ENCODE measurements at places on chromosomes 3 and 15.

DNA sequence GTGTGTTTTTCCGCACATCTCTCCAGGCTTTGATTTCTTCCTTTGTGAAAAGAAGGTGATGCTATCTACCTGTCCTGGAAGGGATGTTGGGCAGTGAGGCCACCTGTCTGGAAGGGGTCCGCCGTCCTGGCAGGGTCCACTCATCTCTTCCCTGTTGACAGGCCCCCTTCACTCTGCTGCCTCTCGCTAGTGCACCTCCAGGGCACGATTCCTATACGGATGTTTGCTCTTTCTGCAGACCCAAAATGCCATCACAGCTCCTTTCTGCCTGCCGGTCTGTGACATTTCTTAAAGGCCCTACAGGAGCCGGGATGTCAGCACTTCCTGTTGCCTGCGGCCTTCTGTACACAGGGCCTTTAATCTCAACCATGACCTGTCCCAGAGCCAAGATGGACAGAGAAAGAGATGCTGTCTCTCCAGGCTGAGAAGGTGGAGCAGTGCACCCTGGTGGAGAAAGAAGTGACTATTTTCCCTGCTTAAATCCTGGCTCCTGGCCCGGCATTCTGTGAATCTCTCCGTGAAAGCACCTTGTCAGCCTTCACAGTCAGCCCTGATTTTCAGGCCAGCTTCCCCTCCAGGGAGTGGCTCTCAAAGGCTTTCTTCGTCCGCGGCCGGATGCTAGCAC, 7.4 kb downstream of the FAM3D start:
- DNase-seq: no peak

DNA sequence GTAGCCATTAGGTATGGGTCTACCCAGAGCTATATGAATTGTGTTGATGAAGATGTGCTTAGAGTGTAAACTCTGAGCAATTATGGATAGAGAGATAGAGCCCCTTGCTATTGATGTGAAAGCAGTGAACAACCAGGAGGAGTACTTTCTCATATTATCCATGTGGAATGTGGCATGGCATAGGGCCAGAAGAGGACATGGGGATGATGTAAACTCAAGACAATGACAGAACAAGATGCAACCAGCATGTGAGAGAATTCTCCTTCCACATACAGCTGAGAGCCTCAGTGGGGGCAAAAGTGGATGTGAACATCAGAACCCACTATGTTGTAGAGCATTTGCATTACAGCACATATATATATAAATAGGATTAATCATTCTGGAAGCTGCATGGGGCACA, 36.4 kb upstream of the BNC1 start:
- DNase-seq: no peak

DNA sequence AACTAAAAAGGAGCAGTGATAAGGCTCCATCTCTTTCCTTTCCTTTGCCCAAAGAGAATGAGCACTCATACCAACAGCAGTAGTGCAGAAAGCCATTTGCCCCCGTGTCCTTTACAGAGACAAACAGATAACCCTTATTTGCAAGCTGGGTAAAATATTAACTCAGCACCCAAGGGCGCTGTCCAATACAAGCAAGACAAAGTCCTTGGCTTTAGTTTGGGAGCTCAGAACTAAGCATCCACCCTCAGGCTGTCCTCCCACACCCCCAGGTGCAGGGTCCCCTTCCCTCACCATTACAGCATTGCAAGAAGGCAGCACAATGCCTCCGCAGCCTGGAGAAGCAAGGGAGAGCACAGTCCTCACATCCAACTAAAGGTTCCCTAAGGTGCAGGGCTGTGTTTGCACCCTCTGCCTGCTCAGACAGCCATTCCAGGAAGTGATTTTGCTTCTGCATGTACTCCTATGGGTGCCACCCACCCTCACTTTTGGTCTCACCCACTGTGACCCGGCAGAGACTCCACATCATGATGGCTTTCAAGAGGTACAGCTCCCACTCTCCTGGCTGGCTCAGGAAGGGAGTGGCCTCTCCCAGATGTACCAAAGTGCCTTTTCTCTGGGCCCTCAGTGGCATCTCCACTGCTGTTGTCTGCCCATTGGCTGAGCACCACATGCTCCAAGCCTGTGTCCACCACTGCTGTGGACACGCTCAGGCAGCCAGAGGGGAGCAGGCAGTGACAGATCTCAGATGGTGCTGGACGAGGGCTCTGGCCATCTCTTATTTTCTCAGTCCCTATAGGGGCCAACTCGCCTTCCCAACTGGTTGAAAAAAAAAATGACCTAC, 34.1 kb upstream of the HES1 start:
- DNase-seq: no peak

DNA sequence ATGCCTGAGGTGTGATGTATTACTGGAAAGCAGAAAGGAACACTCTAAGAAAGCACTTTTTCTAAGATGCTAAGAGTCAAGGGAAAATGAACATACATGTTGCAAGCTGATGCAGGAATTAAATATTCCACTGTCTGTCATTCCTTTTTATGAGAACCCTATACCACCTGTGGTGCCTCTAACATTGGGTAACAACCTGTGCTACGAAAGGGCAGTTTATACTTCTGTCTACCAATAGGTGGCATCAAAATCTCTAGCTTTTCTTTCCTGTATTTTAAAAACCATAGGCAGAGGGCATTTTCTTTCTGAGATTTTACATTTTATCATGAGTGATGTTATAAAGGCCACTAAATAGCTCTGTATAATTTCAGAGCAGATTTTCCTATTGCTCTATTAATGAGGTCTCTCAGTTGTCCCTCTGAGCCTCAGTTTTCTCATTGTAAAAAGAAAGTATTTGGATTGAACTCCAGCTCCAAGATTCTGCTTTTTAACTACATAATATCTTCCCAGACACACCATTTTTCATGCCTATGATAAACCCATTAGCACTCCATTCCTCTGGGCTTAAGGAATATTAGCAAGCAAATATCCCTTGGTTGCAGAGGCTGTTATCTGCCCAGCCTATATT, 3.5 kb upstream of the CPNE4 start:
- DNase-seq: no peak

DNA sequence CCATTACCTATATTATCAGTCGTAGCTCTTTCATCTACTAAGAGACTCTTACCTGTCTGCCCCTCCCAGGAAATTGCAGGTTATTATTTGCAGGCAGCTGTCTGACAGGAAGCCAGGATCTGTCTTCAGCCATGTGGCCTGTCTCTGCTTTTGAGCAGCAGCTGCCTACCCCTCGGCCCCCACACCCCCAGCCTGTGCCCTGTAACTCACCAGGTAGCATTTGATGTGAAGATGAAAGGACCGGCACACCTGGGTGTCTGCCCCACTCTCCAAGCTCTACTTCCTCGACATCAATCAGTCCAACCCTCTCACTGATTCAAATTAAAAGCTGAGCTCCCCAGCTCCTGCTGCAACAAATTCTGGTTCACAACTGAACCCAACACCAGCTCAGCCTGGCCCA, 197.2 kb upstream of the CTNNB1 start:
- DNase-seq: no peak

- DNase-seq: no peak
Measured at GRCh38 chr15:92833493-92834271, 66.4 kb upstream of the CHD2 start.

GRCh38 chr3:139309061-139309591, 34.7 kb upstream of the MRPS22 start:
- no peak for DNase-seq

GRCh38 chr3:195356151-195357086, 85.5 kb upstream of the XXYLT1 start:
- DNase-seq: no peak

DNA sequence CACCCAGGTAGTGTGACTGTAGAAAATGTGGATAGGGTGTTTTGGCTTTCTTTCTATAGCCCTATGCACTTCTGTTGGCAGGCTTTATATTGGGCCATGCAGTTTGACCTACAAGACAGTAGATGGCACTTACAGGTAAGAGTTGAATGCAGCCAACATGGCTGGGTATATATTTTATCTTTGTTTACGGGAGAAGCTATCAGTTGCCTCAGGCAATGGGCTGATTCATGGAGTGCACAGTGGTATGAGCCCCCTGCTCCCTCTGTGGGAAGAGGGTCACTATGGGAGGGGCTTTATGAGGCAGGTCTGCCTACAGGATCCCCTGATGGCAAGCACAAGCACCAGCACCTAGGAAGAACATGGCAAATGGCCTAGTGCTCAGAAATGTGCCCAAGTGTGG, 301.2 kb upstream of the CDIN1 start:
- DNase-seq: no peak

GRCh38 chr15:87764461-87765240, 491.9 kb downstream of the NTRK3 start:
- peak; percentile 43 for DNase-seq

- DNase-seq: no peak
Measured at GRCh38 chr3:163953526-163953925, 1124.8 kb downstream of the SI start.

DNA sequence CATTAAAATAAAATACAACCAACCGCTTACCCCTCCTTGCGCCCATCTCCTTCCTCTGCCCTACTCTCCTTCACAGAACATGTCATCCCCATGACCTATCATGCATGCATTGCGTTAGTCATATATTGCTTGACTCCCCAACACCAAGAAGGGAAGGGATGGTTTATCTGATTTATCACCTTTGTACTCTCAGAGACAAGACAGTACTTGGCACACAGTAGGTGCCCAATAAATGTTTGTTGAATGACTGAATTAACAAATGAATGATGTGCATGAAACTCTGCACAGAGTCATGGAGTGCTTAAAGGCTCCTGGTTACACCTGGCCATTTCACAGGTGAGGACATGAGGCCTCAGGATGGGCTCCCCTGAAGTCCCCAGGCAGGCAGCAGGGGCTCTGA, 59.7 kb downstream of the IQSEC1 start:
- DNase-seq: no peak

DNA sequence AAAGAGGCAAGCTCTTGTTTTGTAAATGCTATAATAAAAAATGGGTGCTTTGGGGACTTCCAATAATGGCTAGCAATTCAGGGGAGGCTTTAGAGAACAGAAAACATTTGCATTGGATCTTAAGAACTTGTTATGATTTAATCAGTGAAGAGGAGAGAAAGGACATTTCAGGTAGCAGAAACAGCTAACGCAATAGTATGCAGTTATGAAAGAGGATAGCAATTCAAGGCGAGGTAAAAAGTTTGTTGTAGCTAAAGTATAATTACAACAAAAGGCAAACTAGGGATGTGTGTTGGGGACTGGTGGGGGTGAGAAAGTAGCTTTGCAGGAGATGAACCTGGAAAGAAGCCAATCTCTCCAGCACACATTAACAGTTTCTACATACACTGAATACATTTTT, 558.7 kb upstream of the SEMA6D start:
- no peak for DNase-seq

- DNase-seq: no peak
Measured at GRCh38 chr15:91593653-91594052, 259.9 kb upstream of the SLCO3A1 start.

GRCh38 chr3:115681736-115682135, 58.4 kb downstream of the GAP43 start:
- no peak for DNase-seq

DNA sequence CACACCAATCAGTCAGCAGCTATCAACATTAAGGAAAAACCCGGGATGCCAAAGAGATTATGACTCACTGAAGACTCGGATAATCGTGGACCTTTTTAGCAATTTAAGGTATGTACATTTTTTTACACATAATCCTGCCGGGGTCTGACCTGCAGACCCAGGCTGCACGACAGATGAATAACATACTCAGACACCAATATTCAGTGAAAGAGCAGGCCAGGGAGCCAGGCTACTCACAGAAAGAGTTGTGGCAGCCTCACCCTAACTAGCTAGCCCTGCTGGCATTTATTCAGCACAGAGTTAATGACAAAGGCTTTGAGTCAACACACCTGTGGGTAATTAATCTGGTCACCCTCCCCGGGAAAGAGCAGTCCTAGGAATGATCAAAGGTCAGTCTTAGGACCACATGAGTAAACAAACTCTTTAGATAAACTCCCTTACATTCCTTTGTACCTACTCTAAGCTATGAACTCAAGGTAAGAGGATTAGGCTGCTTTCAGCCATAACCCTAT, 727.5 kb downstream of the TBL1XR1 start:
- peak; percentile 4 for DNase-seq

DNA sequence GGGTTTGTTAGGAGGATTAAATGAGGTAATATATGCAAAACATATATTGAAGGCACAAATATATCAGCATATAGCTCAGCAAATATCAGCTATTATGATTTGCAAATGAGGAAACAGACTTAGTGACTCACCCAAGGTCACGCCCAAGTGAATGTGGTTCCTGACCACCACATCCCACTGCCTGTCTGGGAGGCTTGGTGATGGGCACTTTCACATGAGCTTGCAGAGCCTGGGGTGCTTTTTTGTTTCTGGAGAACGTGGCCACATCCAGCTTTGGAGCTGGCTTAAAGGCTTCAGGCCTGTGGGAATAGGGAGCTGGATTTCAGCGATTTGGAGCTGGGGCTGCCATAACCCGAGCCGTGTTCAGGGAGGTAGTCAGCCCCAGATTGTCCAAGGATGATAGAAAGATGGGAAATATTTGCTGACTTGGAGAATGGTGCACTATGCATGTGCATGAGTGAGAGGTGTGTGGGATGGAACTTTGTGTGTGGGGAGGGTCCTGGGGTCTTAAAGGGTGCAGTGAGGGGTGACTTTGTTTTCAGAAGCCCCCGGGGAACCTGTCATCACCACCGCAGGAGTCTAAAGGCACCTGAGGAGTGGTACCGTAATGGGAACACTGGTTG, 12.0 kb upstream of the FGD5 start:
- no peak for DNase-seq

- no peak for DNase-seq
Measured at GRCh38 chr3:72306800-72307341, 521.9 kb upstream of the PROK2 start.

GRCh38 chr3:31614162-31614921, 81.6 kb downstream of the STT3B start:
- DNase-seq: no peak

GRCh38 chr15:69414701-69415167, 585 bp downstream of the KIF23 start:
- peak; percentile 78 for DNase-seq

- no peak for DNase-seq
Measured at GRCh38 chr15:86425746-86426145, 346.1 kb downstream of the AGBL1 start.

DNA sequence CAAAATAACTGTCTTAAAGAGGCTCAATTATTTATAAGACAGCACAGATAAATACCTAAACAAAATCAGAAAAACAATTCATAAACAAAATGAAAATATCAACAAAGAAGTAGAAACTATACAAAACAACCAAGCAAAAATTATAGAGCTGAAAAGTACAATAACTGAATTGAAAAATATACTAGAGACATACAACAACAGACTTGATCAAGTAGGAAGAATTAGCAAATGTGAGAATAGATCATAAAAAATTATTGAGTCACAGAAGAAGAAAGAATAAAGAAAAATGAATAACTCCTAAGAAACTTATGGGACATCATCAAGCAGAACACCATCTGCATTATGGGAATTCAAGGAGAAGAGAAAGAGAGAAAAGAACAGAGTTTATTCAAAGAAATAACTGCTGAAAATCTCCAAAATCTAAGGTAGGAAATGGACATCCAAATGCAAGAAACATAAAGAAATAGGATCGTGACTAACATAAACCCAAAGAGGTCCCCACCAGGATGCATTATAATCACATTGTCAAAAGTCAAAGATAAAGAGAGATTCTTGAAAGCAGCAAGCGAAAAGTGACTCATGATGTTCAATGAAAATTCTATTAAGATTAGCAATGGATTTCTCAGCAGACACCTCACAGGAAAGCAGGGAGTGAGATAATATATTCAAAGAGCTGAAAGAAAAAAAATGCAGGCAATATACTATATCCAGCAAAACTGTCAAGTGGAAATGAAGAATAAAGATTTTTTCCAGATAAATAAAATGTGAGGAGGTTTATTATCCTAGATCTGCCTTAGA, 85.9 kb downstream of the DCLK3 start:
- peak; percentile 53 for DNase-seq

All from non-pigmented ciliary epithelial cell (primary cell).